ENCODE measurements at places on chromosomes 16 and 17.

GRCh38 chr17:35244341-35245195 is 1.7 kb downstream of the SLFN5 start:
- DNase-seq: peak; percentile 49

- no peak for DNase-seq
Measured at GRCh38 chr16:1759511-1759910, 11.8 kb downstream of the NME3 start.

DNA sequence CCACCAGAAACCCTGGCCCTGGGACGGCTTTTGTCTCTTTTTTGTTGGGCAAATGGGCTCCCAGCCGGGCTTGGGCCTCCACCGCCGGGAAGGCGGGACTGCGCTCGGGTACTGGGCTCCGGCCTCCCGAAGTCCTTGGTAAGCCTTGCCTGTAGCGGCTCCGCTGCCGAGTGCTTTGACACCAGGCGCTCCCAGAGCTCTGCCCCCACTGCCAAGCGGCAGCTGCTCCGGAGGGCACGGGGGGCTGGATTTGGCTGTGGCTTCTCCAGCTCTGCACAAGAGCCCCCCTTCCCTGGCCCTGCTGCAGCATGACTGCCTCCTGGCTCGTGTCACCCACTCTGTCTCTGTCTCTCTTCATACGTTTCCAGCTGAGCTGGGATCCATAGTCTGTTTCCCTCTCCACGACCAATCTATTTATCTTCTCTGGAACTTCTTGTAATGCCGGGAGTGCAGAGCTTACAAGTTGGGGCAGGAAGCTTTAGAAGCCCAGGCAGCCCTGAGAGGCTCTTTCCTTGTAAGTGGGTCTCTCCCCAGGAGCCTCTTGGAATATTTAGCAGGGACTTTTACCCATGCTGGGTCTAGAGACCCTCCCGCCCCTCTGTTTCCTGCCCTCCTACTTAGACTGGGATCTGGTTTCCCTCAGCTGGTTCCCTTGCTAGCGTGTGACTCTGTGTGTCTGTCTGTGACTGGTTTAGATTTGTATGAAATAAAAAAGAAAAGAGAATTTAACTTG is 246.9 kb upstream of the GSE1 start:
- DNase-seq: no peak

- DNase-seq: no peak
Measured at GRCh38 chr17:72950242-72950931, 142.1 kb downstream of the SLC39A11 start.

DNA sequence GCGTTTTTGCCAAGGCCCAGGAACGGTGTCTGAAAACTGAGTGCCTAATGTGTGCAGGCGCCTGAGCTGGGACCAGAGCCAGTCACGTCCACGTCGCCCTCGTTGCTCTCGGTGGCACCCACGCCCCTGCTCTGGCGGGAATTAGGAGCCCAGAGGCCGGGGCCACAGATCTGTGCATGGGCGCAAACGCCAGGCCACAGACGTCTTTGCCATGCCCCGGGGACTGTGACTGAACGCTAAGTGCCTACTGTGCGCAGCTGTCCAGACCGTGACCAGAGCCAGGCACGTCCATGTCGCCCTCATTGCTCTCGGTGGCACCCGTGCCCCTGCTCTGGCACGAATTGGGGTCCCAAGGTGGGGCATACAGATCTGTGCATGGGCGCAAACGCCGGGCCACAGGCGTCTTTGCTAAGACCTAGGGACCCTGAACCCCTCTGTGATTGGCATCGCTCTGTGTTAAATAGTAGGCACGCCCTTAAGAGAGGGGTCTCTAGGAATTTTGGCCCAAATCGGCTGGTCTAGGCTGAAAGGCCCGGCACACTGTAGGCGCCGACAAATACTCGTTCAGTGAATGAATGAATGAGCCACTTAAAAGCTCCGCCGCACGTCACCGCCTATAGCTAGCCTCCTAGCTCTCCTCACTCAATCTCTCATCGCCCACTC is 827 bp upstream of the UBALD1 start:
- DNase-seq: no peak

DNA sequence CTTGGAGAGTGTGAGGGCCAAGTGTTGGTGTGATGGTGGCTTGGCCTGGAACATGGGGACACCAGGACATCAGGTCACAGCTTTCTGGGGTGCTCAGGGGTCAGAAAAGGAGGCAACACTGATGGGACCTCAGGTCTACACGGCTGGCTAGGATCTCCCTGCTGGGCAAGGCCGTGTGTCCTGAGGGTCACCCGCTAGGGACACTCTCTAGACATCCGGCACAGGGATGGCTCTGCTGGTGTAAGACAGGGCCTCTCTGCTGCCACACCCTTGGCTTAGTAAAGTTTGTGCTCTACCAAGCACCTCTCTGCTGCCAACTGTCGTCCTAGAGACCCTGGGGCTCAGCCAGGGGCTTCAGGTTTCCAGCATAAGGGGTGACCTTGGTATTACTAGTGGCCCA is 16.3 kb downstream of the SLC13A5 start:
- DNase-seq: no peak

DNA sequence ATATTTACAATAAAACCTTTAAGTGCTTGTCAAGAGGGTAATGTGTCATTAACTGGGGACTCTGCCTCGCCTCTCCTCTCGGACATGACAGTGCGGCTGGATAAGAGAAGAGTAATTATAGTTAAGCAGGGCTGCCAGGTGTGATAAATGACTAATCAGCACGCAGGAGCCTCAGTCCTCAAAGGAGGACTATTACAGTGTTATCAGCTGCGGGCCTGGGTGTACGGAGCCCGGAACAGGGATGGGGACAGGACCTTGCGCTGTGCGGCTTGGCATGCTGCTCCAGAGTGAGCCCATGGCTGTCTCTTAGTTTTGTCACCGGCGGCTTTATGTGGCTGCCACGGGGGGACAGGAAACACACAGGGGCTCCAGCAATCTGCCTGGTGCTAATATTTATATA is 607.2 kb downstream of the MAF start:
- DNase-seq: no peak

- no peak for DNase-seq
Measured at GRCh38 chr16:11283820-11284248, 2.7 kb upstream of the PRM1 start.

Data from SW 1271 (cell line).